Hematopoietic multipotent progenitor cell treated with erythropoietin and hydrocortisone succinate and interleukin-3 and kit ligand, for 17 days (in vitro differentiated cells): ENCODE measurements at places on chromosomes 2 and 18.

- DNase-seq: no peak
Observed at GRCh38 chr2:64422466-64422865, 31.5 kb upstream of the LGALSL start.

GRCh38 chr2:142030735-142031134, 100.1 kb downstream of the LRP1B start:
- DNase-seq: no peak

GRCh38 chr2:127081826-127082633, 24.9 kb downstream of the BIN1 start:
- DNase-seq: no peak

GRCh38 chr2:44819061-44819460, 122.4 kb upstream of the SIX3 start:
- DNase-seq: no peak

GRCh38 chr18:34942975-34943374, 98.2 kb upstream of the MAPRE2 start:
- DNase-seq: no peak

DNA sequence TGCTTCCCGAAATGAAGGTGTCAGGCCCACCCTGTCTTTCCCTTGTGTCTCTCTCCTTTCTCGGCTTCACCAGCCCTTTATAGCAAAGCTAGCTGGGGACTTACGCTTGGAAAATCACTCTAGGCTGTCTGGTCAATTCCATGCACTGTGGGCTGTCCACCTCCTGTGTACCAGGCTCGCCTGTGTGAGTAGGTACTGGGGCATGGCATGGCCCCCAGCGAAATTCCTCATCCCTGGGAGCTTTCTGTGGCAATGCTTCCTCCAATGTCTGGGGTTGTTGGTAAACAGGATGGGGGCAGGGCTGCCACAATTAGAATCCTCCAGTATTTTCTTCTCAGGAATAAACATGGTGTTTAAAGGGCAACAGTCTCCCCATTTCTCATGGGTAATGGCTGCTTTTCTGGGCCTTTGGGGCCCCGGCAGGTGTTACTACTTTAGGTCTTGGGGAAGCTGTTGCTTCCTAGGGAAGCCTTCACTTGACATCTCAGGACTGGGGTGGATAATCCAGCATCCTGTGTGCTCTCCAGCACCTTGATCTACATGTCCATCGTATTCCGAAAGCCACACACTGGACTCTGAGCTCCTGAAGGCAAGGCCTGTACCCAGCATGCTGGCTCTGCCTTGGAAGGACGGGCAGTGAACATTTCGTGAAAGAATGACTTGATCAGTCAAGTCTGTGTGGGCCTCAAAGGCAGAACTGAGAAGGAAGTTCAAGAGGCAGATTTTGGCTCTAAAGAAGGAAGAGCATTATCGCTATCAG, 21.1 kb downstream of the RHOB start:
- no peak for DNase-seq

DNA sequence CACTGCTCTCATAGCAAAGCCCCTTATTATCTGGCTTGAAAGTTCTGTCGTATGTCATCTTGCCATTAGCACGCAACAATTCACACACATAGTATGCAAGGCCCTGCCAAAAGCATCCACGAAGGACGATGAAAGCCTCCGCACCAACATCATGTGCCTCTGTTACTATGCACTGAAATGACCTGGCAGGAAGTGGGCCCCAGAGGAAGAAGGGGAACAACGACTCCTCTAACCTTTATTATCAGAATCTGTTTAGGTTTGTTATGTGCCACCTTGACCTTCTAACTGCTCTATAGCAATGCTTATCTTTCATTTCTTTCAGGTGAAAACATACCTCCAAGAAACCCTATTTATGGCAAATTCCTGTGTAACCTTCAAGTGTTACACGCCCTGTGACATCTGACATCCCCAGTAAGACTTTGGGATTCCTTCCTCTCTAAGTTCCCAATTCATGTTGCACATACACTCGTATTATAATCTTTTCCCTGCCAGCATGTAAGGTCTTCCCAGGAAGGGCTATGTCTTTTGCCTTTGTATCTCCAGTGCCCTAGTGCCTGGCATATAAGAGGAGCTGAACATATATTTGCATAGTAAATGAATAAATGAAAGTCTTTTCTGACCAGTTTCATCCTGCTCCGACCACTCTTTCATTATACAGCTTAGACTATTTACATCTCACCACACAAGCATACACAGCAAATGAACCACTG, 7.0 kb upstream of the NDUFV2 start:
- no peak for DNase-seq

DNA sequence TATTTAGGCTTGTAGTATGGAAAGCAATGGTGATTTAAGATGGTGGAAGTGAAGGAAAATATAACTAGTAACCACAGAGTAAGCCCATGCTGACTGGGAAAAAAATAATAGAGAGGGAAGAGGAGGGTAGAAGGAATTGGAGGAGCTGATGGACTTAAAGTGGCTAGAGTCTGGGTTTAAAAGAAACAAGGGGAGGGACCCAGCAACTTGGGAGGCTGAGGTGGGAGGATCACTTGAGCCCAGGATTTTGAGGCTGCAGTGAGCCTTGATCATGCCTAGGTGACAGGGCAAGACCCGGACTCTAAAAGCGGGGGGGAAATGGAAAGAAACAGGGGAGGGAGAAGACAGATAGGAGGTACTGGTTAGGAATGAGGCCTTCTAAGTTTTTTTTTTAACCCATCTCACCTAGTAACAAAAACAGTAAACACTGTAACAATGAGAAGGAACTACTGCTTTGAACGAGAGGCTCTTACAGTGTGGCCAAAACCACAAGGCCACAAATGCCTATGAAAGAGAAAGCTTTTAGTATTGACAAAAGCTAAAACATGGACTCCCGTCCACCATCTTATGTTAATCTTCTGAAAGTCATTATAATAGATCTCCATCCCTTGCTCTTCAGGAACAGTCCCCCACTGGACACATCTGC, 26.6 kb downstream of the METTL8 start:
- no peak for DNase-seq

GRCh38 chr2:127451981-127452380, 33.8 kb downstream of the PROC start:
- no peak for DNase-seq

DNA sequence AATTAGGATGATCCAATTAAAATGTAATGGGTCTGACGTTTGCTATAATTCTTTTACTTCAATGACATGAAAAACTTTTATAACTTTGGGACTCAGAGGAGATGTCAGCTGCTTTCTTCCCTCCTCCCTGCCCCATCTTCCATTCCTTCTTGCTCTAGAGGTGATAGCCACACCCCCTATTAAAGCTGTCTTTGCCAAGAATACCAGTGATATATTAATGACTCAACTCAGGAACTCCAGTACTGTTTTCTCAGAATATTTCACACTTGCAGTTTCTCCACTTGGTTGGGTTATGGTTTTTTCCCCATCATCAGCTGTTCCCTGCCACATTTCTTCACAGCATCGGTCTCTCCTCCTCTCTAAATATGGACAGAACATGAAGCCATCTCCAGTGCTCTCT, 184.0 kb downstream of the KCNE4 start:
- no peak for DNase-seq

DNA sequence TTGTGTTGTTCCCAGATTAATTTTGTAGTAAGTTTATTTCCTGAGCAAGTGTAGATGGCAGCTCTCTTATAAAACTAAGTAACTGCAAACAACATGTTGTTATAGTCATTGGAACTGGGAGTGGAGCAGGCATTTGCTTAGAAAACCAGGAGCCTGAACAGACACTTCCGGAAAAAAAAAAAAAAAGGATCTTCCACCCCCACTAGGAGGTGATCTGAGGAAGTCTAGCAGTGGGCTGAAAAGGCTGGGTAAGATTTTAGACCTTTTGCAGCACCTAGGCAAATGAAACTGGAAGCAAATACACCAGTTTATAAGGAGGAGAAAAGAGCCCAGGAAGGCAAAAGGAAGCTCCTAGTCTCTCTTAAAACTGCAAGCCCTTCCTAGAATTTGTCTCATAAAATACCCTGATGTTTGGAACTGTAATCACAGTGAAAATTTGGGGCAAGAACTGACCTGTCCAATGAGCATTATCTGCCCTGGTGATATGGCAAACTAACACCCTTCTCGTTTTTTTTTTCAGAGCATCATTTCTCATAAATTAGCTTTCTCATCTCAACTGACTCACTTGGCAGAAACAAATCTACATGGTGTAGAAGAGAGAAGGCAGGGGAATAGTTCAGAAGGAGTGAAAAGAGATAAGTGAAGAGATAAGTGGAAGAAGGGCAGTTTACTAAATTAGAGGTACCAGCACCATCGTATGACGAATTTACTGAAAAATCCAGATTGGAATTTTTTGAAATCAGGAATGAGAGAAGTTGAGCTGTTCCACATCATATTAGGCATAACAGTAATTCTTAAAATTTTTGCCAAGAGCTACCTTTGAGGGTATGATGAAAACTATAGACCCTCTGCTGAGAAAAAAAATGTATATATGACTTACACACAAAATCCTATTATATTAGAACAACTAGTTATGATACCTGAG, 4.2 kb upstream of the CCNYL1 start:
- no peak for DNase-seq

DNA sequence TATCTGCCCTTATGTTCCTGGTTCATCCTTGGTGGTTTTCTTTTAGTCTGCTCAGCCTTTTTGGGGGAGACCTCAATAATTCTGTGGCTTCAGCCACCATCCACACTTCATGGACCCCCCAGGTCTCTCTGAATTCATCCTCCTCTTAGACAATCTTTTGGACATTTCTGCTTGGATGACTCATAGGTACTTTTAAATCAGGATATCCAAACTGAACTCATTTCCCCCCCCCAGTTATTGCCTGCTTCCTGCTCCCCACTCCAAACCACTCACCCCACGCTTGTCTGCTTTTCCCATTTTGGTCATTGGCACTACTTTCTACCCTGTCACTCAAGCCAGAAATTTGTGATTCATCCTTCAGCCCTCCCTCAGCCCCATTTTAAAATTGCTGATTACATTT, 78.5 kb downstream of the TANC1 start:
- no peak for DNase-seq

- DNase-seq: no peak
Observed at GRCh38 chr2:11559066-11559785, 25.4 kb downstream of the GREB1 start.

DNA sequence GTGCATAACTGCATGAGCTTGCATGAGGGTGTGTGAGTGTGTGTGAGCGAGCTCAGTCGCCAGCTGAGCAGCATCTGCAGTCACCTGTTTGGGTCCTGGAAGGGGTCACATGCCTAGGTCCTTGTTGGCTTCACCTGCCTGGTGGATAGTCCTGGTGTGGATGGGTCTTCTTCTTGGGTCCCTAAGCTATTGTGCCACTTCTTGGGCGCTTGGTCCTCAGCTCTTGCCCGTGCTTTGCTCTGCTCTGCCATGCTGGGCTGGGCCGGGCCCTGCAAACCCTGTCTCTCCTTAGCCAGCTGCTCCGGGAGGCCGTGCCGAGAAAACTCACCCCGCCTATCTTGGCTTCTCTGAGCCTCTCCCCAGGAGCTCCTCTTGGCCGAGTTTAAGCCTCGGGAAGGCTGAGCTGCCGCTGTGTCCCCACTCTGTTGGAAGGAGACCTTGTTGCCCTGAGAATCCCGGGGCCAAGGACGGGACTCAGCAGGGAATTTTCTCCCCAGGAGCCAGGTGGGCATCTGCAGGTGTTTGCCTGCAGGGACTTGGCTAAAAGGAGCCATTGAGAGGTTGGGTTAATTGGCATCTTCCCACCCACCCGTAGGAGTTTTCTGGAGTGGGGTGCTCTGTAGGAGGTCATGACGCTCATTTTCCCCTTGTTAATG, 300.8 kb downstream of the NDUFA10 start:
- no peak for DNase-seq

DNA sequence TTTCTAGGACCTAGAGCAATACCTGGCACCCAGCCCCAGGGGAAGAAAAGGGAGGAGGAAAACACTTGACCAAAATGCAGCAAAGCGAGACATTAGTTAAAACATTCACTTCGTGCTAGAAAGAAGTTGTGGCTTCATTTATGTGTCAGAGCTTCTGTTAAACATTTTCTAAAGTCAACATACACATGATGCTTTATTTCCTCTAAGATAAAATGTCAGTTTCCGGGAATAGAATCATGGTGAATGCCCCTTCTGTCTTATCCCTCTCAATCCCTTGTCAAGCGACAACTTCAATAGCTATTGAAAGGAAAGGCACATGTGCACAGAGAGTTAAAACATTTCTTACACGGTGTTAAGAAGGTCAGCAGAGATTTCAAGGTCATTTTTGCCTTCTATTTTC, 404.6 kb upstream of the CWC22 start:
- no peak for DNase-seq

- peak; percentile 89 for DNase-seq
Observed at GRCh38 chr2:172102391-172103359, at the start of gene DLX2. TSS of gene DLX2 (minus strand) at chr2:172102900. CDS start at chr2:172102538, 362 bp downstream.

- DNase-seq: no peak
Observed at GRCh38 chr18:62763101-62763521, 47.8 kb downstream of the PHLPP1 start.

- no peak for DNase-seq
Observed at GRCh38 chr2:38171208-38171855, 95.4 kb upstream of the CYP1B1 start.

GRCh38 chr18:74665905-74666304, 68.2 kb downstream of the ZNF407 start:
- DNase-seq: no peak

DNA sequence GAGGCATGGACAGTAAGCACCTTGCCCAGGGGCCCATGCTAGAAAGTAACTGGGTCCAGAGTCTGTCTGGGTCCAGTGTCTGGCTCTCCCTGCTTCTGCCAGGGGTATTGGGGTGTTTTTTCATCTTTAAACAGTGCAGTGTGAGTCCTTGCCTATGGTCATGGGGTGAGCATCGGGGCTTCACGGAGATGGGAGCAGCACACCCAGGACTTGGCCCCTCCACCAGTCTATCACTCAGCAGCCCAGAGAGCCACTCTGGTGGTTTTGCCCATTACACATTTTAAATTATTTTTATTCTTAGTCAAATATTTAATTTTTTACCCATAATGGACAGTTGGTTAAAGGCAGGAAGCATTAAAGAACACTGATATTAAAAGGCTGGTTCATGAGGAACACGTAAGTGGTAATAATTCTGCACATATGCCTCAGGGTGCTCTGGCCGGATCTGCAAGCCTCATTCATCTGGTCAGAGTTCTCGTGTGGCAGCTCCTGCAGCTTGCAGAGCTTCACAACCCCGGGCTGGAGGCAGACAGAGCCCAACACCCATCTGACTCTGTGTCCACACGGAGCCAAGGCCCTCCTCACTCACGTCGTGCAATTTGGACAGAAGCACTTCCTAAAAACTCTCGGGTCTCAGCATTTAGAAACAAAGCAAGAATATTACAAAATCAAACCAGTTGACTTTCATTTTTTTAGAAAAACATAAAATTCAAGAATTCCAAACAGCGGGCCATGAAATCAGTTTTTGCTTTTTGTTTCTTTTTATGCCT, 204.1 kb downstream of the CTIF start:
- no peak for DNase-seq

- DNase-seq: no peak
Observed at GRCh38 chr2:130371723-130372054, 15.8 kb downstream of the PTPN18 start.
